ENCODE measurements at places on chromosomes 1 and 21.

DNA sequence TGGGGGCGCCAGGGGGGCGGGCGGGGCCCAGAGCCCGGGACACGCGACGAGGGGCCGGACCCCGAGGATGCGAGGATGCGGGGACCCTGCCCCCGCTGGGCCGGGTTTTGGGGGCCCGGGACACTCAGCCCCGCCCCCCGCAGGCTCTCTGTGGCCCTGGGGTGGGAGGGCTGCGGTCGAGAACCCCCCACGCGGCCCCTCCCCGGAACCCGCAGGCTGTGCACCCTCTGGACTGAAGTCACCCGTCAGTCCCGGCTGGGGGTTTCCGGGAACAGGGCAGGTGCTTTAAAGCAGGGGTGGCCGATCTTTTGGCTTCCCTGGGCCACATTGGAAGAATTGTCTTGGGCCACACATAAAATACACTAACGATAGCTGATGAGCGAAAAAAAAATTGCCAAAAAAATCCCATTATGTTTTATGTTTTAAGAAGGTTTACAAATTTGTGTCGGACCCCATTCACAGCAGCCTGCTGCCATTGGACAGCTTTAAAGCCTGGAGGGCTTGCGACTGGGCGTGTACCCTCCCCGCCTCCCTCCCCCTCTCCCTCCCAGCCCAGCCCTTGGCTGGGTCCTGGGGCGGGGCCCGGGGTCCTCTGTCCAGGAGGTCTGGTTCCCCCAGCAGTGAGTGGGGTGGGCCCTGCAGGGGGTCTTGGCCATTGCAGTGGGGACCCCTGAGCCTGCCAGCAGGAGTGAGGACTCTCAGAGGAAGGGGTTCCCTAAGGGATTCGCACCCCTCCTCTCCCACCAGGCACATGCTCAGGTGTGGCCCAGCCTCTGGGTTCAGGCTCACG, 21.6 kb upstream of the C1orf159 start:
- no peak for DNase-seq

DNA sequence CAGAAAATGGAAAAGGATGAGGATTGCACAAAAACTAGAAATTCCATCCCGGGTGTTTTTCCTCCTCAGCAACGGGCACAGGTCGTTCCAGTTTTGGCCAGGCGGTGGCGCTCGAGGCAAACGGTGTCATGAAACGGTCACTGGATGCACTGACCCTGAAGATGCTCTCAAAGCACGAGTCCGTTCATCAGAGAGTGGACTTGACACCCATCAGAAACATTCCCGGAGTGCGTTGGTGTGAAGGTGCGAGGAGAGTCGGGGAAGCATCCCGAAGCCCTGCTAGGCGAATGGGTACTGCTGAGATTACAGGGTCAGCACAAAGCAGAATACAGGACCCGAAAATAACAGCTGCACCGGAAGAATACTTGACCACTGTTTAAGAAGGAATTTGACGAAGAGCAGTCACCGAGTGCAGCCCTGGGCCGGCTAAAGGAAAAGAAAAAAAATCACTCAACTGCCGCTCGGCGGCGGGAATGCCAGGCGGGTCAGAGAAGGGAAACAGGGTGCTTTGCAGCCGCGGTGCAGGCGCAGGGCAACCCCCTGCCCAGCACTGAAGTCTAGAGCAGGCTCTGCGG, 71.7 kb upstream of the ETS2 start:
- DNase-seq: peak; percentile 87

- no peak for DNase-seq
Observed at GRCh38 chr1:171606402-171606941, 15.6 kb upstream of the MYOCOS start.

DNA sequence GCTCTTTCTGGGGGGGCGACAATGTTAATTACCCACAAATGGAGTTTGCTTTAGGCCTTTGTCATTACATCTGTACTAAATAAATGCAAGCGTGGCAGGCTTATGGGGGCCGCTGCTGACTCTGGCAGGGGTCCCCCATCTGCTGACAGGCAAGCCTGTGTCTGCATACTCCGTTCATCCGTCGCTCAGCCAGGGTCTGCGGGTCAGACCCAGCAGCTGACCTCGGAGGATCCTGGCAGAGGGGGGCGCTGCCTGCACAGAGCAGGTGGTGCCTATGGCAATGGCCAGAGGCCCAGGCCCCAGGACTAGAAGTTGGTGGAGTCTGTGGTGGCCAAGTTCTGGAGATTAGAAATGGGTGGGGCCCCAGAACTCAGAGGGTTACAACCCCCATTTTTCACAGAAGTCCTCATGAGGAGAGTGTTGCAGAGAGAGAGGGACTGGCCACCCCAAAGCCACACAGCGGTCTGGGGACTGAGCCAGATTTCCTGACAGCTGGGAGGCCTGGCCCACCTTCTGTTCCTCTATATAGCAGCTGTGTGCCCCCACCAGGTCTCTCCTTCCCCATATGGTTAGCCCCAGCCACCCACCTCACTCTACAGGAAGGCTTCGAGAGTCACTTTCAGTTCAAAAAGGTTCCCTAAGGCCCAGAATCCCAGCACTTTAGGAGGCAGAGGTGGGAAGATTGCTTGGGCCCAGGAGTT, 31.0 kb downstream of the TTC39A start:
- no peak for DNase-seq

GRCh38 chr1:27569088-27569460, 34.9 kb downstream of the AHDC1 start:
- DNase-seq: no peak

- peak; percentile 53 for DNase-seq
Observed at GRCh38 chr1:221809091-221810029, 67.5 kb upstream of the DUSP10 start.
